Frontal cortex (tissue), 4 donors: ENCODE measurements at places on chromosomes 4 and X.

DNA sequence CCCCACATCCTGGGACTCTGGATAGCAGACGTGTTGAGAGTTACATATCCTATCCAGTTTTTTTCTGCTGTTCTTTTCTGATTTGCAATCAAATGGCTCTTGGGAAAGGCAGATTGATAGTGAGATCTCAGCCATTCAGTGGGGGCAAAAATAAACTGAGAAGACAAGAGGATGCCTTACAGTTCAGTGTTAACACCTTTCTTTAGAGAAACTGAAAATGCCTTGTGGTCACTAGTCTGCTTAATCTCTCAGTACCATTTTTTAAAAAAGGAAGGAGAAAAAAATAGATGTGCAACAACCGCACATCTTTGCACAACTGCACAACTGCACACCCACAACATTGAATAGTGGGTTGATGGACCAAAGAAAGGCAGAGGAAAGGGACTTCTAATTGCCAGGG is 109.3 kb downstream of the ARHGEF9 start:
- DNase-seq = no peak

- DNase-seq = no peak
These were observed 46.5 kb upstream of the HPSE start for GRCh38 chr4:83381173-83381572.

- peak; percentile 97 for DNase-seq
These were observed at the start of gene GRPEL1 for GRCh38 chr4:7067452-7068278. GRPEL1 (minus strand) TSS chr4:7068064; CDS start chr4:7068032, 32 bp downstream.

- no peak for DNase-seq
These were observed 639.6 kb downstream of the MID1IP1 start for GRCh38 chrX:39440799-39441284.

DNA sequence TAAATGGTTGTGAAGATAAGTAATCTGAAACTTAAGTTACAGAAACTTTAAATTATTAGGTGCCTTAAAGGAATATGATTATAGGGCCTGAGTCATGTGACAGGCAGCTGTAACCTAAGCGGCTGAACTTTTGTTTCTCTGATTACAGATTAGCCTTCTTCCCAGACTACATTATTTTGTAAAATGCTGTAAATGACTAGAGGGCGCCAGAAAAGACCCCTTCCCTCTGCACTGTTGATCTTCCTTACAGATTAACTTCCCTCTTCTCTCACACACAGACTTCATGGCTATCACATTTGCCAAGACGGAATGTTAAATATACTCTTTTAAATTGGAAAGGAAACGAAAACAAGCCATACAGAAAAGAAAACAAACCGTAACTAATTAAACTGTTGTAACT is 96.6 kb downstream of the EVC2 start:
- DNase-seq = no peak

GRCh38 chrX:107687445-107687844 is 59.1 kb downstream of the PRPS1 start:
- DNase-seq = no peak
